ENCODE measurements at places on chromosomes 4 and X. TPM values are rescaled to one million over a fixed set of nuclear protein-coding genes. Genes with fewer than 3 reads are reported as not detected.

NDST3 gene
- total RNA-seq = 0.16 TPM

ZRSR2 gene
- total RNA-seq = 4.6 TPM

PHOX2B gene
- total RNA-seq = not detected

DNAAF6 gene
- not detected for total RNA-seq

SPANXB1 gene
- not detected for total RNA-seq

RAI2 gene
- total RNA-seq = 1.1 TPM

RGN gene
- 2.4 TPM for total RNA-seq

MGAT4D gene
- total RNA-seq = not detected

DLG3 gene
- 30.7 TPM for total RNA-seq

CLIC2 gene
- total RNA-seq = 21.0 TPM

FMR1NB gene
- not detected for total RNA-seq

CFP gene
- total RNA-seq = 0.17 TPM

CDKL5 gene
- total RNA-seq = 2.2 TPM

GDPD2 gene
- total RNA-seq = not detected
